Endodermal cell (in vitro differentiated cells): ENCODE measurements at places on chromosomes 7 and 10. TPM values are rescaled to one million over a fixed set of nuclear protein-coding genes. Genes with fewer than 3 reads are reported as not detected.

DNA sequence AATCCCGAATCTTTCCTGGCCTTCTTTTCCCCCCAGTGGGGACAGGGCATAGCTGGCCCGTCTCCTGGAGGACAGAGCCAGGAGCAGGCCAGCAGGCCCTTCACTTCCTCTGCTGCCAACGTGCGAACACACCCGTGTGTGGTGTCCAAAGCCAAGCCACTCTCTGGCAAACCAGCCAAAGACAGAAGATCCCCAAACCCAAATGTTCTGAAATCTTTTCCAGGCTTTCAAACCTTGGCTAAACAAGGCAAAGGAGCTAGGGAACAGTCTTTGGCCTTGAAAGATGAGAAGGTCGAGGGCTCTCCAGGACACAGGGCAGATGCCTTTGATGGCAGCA is 63.0 kb downstream of the PROSER2 start:
- no peak for DNase-seq

GRCh38 chr10:129662426-129662825 is 195.4 kb downstream of the MGMT start:
- DNase-seq = peak; percentile 65

DNA sequence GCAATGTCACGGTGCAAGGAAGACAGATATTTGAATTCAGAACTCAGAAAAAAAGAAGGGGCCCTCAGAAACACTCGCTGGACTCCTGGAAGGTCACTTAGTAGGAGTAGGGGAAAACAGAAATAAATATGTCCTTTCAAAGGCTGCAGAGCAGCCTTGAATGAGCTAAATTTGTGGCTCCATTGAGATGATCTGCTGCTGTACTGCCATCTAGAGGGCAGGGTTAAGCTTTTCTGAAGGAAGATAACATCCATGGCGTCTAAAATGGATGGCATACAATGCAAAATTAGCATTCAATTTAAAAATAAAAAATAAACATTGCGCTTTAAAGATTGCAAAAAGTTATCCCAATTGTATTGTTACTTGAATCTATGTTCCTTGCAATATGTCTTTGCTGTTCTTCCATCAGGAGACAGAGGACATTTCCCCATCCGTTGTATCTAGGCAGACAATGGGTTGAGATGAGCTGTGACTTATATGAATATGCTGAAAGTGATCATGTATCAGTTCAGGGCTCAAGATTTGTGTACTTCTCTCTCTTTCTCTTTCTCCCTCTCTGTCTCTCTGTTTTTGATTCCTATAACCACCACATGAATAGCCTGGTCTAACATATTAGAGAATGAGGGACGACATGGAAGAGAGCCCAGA is 642.2 kb downstream of the SH2D4B start:
- peak; percentile 58 for DNase-seq

DNA sequence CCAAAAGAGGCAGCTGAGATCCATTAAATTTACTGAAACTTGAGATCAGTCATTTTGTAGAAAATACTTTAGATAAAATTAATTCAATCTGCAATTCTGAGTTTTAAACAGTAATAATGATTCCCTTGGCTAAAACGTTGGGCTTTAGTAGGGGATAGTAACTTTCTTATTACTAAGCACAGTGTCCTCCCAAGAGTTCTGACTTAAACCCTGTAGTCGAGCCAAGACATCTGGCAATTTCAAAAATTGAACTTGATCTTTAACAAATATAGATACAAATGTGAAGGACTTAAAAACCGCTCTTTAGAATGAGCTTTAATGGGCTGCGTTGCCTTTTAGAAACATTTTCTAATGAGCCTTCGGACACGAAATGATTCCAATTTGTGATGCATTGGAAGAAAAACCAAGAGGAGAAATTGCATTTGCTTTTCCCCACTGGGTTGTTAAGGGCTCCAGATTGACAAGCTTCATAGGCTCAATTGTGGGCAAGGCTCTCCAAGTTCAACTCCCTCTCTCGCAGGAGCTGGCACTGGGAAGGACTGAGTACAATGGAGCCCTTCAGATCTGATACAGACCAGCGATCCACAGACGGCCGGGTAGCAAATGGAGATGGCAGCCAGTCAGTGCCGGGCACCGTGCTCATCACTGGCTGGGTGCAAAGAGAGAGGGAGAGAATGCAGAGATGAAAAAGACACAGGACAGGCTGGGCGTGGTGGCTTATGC is 921.3 kb upstream of the AUTS2 start:
- no peak for DNase-seq

GRCh38 chr10:96988426-96988825 is 156.3 kb downstream of the LCOR start:
- DNase-seq = no peak

GRCh38 chr7:29611941-29612544 is 48.4 kb downstream of the PRR15 start:
- no peak for DNase-seq

Gene MOGAT3
- total RNA-seq = not detected in 2 replicates
